ENCODE measurements at places on chromosomes 2 and 18.

- DNase-seq = no peak
These were observed 48.0 kb upstream of the RAB1A start for GRCh38 chr2:65177751-65178442.

- DNase-seq = no peak
These were observed 75.3 kb upstream of the PPP1CB start for GRCh38 chr2:28676152-28676835.

GRCh38 chr2:217683106-217683870, 319.5 kb downstream of the TNS1 start:
- DNase-seq = no peak

DNA sequence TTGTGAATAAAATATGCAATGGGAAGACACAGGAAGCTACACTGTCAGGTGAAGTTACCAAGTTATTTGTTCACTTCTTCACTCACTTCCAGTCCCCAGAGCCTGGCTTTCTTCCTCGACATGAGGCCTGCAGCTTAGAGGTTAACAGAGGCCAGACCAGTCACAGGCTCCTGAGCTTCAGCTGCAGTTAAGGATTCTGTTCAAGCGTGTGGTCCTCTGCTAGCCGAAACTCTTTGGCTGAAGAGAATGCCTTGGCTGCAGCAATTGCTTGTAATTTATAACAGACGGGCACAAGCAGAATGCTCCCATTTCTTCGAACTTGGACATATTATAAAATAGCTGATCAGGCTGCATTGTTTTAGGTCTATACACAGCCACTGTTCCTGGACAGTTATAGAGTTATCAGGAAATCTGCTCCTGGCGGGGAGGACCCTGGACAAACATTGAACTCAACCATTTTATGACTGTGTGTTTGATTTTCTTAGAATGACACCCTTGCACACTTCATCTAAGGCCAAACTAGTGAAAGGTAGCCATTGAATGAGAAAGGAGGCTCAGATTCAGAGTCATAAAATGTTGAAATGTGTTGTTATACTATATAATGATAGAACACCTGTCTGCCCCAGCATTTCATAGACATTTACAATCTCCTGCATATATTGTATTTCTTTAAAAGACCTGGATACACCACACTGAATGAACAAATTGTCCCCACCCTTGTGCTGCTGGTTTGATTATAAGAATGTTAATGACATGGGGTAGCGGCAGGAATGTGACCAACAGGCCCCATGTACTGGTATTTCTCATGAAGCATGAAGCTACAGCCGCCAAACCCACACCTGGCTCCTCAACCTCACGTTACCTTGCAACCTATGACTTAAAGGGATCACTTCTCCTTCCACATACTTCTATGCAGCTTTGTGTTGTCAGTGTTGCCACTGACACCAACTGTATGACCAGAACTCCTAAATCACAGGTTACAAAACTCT, 153.6 kb downstream of the TDRD15 start:
- no peak for DNase-seq

GRCh38 chr2:184597571-184597991, 748 bp upstream of the ZNF804A start:
- peak; percentile 27 for DNase-seq

DNA sequence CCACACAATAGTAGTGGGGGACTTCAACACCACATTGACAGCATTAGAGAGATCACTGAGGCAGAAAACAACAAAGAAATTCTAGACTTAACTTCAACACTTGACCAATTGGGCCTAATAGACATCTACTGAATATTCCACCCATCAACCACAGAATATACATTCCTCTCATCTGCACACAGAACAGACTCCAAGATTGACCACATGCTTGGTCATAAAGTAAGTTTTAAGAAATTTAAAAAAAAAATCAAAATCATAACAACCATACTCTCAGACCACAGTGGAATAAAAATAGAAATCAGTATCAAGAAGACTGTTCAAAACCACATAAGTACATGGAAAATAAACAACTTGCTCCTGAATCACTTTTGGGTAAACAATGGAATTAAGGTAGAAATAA, 9.0 kb upstream of the FLACC1 start:
- no peak for DNase-seq

- peak; percentile 40 for DNase-seq
These were observed 3.9 kb downstream of the TP53I3 start for GRCh38 chr2:24080701-24081100.

DNA sequence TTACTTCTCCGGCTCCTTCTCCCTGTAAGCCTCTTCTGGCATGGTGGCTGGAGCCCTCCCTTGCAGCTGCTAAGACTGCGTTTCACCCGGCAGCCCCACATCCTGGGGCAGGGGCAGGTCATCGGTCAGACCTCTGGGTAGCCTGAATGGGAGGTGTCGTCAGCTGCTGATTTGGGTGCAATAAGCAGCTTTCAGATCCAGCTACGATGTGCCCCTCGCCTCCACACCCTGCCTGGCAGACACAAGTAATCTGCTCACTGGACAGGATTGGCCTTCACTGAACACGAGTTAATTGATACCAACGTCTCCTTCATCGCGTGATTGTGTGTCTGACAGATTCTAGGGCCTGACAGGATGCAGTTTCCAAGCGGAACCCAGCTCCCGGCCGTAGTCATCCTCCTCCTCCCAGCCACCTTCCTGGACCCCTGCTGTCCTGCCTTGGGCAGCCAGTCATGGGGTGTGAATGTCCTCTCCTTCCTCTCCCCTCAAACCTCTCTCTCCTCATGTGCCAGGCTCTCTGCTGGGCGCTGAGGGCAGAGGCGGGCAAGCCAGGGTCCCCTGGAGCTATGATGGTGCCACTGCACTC, 18.9 kb upstream of the PDIA6 start:
- no peak for DNase-seq

GRCh38 chr2:196480653-196481323, 158.7 kb upstream of the CCDC150 start:
- DNase-seq = peak; percentile 18

GRCh38 chr2:176502619-176503018, 233.4 kb downstream of the MTX2 start:
- no peak for DNase-seq

DNA sequence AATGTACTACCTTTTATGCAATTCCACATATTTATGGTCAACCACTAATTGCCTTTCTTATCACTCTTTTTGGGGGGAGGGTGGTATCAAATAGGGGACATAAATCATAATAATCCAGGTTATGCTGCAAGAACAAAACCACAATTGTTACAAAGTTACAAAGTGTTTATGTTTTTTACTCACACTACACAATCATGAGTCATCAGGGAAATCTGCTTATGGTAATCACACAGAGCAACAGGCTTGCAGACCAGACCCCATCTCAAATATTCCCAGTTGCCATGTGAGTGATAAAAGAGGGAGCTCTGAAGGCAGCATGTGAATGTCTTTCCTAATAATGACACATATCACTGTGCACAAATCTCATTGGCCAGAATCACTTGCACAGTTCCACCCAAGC, 304.7 kb upstream of the TMEFF2 start:
- DNase-seq = peak; percentile 40

DNA sequence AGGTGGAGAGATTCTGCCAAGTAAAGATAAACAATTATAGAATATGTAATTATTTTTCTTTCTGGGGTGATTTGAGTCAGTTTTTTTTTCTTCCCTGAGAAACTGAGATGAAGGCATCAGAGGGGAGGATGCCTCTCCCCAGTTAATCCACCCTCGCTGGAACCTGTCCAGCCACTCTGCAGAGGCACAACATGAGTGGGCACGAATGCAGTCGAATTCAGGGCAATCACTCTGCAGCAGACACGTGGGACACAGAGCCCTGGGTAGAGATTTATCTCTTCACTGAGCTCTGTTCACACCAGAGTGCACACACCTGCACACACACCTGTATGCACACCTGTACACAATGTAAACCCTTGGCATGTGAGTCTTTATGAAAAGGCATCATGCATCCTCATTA, 154.2 kb downstream of the DCDC2C start:
- DNase-seq = no peak

GRCh38 chr2:37896319-37896718, 28.8 kb upstream of the RMDN2 start:
- no peak for DNase-seq

- no peak for DNase-seq
These were observed 1750.4 kb downstream of the SUCLG1 start for GRCh38 chr2:82708681-82709080.

DNA sequence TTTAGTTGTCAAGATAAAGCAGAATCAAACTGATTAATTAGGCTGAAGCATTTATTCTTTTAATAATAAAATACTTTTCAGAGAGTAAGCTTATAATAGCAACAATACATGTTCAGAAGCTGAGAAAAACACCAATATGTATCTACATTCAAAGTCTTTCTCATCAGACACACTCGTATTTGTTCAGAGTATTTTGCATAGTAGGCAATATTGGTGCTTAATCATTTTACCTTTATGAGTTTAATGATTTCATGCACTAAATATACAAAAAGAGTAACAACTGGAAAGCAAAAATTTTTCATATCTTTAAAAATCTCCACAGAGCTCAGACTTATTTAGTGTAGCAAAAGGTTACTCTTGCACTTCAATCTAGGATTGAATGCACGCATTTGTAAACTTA, 313.9 kb downstream of the ZEB2 start:
- DNase-seq = no peak

DNA sequence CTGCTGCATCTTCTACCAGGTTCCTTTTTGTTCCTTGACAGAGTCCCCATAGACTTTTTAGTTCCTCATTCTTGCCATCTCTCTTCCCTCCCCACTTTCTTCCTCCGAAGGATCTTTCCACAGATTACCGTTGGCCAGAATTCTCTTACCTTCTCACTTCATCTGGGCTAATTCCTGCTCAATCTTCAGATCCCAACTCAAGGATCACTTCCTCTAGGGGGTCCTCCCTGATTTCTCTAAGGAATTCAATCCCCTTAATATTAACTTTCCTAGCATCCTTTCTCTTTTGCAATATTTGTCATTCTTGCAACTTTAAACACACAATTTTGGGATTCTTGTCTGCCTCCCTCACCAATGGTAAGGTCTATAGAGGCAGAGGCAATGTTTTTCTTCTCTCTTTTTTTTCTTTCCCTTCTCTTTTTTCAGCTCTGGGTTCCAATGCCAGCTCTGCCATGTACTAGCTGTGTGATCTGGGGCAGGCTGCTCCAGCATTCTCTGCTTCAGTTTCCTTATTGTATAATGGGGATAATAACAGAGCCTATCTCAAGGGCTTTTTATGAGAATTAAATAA, 5.4 kb upstream of the KCNE4 start:
- no peak for DNase-seq

DNA sequence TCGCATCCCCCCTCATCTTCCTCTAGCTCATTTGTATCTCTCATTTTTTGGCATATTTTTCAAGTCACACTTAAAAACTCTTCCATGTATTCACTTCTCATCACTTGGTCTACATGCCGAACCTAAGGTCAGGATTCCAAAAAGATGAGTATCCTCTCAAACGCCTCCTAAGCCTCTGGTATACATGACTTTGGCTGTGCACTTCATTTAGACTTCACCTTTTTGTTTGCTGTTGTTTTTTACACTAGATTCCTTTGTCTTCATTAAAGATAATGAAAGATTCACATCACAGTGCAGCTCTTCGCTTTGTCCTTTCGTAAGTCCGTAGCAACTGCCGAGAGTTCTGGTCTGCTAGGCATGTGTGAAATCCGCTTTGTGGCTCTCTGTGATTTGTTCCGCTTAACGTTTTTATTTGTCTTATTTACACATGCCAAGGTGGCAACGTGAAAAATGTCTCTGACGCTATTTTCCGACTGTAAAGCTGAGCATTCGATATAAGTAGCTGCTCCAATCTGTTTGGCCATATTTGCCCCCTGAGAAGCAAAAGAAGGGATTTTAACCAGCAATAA, 17.7 kb downstream of the RND3 start:
- DNase-seq = no peak

- no peak for DNase-seq
These were observed 54.3 kb upstream of the AGPS start for GRCh38 chr2:177338177-177338721.

DNA sequence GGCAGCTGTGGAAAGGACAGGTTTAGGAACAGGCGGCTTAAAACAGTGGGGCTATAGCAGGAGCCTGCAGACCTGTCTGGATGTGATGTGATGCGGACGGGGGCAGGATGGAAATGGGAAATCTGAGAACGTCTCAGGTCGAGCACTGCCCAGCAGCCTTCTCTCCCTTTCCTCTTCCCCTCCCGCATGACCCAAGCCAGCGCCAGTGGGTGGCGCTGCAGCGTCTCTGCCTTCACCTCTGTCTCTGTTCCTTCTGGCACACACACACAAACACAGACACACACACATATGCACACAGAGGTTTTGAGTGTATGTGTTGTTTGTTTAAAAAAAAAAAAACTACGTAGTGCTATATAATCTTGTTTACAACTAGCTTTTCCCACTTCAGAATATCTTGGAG, 82.0 kb upstream of the SLC66A3 start:
- no peak for DNase-seq

DNA sequence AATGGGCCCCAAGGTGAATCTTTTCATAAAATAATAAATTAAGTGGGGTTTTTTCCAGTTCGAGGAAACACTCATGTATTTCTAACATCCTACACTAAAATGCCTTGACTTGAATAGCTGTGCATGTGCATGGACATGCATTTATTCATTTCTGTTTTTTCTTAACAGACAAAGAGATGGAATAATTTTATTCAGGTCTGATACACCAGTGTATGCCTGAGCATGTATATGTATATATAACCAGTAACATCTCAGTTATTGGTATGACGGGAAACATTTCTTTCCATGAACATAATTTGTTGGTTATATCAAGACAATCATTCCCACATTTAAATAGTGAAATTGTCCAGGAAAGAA, 468.7 kb upstream of the TNP1 start:
- no peak for DNase-seq

GRCh38 chr2:25257032-25257552, 84.6 kb downstream of the DNMT3A start:
- DNase-seq = peak; percentile 31

DNA sequence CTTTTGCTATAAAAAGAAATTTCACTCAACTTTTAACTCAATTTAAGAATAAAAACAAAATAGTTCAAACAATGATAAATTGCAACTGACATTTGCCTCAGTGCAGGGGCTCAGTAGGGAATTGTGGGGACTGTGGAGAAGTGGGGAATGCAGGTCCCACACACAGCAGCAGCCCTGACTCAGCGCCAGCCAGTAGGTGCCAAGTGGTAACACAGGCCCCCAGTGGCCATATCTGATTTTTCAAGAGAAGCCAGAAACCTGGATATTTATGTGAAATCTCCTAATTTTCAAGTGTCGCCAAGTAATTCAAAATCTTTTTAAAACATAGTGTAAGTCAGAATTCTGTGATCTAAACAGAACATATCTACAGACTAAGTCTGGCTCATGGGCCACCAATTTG, 186.3 kb downstream of the EN1 start:
- DNase-seq = no peak

DNA sequence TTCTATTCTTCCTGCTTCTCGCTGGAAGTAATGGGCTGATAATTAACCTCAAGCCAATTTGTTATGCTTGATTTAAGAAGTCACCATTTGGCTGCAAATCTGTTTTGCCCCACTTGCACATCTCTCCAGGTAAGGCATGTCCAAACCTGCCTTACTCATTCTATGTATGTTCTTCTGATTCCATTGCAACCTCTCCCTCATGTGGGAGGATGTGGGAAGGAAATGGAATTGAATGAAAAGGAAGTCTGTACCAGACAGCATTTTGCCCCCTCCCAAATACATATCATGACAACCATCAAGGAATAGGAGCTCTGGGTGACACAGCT, 131.7 kb downstream of the NRP2 start:
- no peak for DNase-seq

- no peak for DNase-seq
These were observed 129.5 kb downstream of the EVA1A start for GRCh38 chr2:75431276-75431675.
